DND-41 (cell line): ENCODE measurements at places on chromosomes 5 and 9.

DNA sequence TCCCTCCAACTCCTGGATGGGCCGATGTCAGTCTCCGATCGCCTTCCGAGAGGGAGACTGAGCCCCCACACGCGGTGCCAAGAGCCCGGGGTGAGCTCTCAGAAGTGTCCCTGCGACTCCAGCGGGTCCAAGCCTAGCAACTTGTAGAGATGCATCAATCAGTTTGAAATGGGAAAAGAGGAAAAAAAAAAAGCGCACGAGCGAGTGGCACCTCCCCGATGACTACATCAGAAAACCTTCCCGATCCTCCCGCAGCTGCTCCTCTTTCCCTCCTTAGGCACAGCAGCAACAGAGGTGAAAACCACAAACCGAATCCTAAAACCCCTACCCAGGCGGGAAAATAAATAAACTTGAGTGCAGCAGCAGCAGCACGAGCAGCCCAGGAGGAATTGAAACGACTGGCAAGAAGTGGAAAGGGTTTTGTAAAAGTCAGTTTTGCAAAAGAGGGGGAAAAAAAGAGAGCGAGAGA is 1.0 kb upstream of the EFNA5 start:
- peak; percentile 21 for DNase-seq

- DNase-seq = peak; percentile 64
Measured at GRCh38 chr9:91681461-91682305, 258.1 kb upstream of the NFIL3 start.

DNA sequence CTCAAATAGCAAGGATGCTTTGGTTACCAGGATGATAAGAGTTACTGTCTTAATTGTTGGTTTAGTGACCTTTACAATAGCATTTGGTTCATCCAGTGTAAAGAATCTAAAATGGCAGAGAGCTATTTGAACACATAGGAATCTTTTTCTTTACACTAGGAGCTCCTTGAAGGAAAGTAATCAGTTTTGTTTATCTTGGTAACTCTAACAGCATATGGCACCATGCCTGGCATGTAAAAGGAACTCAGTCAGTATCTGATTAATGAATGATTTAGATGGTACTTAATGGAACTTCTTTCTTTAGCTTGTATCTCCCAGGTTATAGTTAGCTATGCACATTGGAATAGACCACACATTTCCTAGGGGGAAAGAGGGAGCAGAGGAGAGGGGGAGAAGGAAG is 9.9 kb downstream of the PSMD5 start:
- no peak for DNase-seq

DNA sequence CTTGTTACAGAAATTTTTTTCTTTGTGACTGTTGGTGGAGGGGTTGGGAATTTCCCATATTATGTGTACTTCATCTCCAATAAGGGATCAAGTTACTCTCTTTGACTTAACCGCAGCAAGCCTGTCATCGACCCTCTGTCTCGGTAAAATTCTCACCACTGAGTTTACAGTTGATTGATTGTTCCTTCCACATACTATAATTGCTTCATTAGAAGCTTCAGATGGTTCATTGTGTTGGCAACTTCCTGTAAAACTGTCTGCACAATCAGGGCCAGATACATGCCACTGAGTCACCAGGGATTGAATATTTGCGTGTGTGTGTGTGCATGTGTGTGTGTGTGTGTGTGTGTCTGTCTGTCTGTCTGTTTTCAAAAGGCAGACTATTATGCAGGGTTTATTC is 176.6 kb downstream of the ZNF462 start:
- no peak for DNase-seq

DNA sequence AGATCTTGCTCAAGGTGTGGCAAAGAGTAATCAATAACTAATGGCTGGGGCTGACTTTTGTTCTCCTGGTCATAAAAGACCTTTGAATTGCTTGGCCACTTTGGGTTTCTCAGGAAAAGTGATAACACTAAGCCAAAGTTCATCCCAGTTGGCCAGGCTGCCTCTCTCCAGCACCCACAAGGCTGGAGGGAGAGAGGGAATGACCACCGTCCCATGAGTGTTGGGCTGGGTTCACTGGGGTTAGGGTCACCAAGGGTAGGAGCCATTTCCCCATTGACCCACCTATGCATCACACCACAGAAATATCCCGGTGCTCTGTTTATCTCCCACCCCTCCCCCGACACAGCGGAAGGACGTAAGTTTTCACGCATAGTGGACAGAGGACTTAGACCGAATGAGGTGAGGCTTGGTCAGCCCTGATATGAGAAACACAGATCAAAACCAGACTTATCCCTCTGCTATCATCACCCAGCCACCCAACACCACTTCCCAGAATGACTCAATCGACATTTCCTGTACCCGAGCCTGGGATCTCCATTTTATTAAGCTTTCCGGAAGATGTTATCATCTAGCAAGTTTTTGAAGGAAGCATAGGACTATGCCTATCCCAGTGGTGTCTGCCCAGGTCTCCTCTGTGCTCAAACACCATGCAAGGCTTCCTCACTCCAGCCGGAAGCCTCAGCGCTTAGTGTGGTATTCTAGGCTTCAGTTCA is 27.0 kb upstream of the PPARGC1B start:
- no peak for DNase-seq

DNA sequence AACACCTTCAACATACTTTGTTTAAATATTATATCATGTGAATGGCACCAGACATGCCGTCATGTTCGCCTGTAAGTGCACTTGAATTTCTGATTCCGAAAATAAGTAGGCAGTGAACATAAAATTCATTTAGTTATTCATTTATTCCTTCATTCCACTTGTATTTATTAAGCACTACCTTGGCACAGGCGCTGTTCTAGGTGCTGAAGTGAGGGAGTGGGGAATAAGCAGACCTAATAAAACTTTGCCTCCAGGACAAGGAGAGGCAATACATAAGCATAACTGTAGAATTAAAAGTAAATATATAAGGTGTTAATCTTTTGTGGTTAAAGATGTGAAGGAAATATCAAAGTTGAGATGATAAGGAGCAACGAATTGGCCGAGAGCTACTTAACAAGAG is 297.4 kb downstream of the TENT4A start:
- DNase-seq = peak; percentile 20

DNA sequence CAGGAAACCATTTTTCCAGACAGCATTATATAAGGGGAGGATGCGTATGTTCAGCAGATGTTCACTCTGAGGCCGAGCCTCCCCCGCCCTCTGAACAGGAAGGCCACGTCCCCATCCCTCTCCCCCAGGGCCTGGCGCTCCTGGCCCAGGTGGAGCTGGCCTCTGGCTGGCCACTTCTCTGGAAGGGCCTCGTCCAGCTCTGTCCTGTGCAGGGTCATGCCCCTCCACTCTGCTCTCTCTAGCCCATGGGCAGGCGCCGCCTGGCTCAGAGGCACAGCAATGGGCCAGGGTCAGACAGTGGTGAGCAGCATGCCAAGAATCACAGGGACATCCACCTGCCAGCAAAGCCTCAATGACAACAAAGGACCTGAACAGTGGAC is 34.2 kb downstream of the ADAMTS2 start:
- DNase-seq = no peak

DNA sequence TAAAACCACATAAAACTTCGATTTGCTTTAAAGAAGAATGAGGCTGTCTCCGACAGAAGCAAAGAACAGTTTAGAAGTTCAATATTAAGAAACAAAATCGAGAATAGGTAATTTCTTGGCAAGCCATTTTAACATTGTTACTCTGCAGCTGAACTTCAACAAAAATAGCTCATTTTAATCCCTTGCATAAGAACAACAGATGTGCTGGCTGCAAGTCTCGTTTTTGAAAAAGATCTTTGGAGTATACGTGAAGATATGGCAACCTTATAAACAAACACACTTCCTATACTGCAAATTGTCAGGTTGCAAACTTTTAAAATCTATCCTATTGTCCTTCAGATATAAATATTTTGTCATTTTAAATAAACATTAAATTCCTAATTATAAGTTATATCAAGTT is 71.5 kb downstream of the FBN2 start:
- DNase-seq = no peak

GRCh38 chr9:7780261-7780988 is 19.2 kb downstream of the DMAC1 start:
- DNase-seq = no peak

- DNase-seq = no peak
Measured at GRCh38 chr5:64585646-64586045, 79.8 kb downstream of the RGS7BP start.
